ENCODE measurements at places on chromosomes 12 and 14.

DNA sequence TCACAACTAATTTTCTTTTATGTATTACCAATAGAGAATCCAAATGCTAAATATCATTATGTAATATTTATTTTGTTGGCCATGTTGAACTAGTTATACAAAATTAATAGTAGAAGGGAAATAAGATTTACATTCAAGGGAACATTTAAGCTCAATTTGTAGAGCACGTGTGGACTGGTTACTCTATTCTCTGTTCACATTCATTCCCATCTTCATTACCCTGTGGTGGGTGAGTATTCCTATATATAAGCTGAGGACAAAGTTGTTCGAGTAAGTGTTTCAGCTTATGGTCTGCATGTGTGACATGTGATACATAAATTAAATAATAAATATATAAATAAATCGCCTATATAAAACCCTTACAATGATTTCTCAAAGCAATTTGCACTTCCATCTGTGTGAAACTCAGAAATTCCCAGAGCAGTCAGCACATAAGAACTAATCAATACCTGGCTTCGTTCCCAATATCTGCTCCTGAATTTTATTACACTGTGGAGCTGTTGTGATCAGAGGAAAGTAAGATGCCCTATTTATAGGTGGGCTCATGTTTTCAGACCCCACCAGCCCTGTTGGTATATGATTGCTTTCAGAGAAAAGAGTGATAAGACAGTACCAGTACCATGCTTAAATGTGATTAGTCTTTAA is 308.2 kb upstream of the DCN start:
- DNase-seq = no peak

DNA sequence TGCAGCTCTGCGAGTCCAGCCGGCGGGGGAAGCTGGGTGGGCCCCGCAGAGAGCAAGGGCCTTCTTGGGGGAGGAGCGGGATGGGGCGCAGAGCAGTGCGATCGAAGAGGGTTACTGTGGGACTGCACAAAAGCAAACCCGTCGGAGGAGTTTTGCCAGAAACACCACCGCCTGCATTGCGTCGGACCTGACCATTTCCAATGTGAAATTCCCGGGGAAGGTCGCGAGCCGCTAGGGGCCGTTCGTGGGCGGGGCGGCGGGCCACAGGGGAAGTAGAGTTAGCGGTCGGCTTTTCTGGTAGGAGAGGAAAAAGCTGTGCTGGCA is 333 bp upstream of the KCNA1 start:
- DNase-seq = no peak

GRCh38 chr12:130506844-130507243 is 169.2 kb downstream of the PIWIL1 start:
- no peak for DNase-seq

- DNase-seq = no peak
These were observed 24.3 kb downstream of the GEMIN2 start for GRCh38 chr14:39138440-39138839.

GRCh38 chr12:122793685-122794106 is 19.3 kb downstream of the CCDC62 start:
- DNase-seq = no peak

DNA sequence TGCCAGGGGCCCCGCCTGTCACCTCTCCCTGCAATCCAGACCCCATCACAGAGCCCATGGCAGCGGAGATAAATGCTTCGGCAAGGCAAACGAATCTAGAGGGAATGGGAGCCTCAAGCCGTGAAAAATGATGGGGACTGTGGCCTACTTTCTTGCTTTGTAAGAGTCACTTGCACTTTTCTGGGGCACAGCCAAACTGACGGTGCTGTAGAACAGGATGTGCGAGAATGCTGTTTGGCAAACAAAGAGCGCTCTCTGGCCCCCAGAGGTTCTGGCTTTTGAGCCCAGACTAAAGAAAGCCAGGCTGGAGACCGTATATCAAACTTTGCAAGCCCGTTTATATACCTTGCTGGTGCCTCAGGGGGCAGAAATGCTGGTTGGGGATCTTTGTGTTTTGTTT is 108.7 kb downstream of the CACNA1C start:
- DNase-seq = no peak

DNA sequence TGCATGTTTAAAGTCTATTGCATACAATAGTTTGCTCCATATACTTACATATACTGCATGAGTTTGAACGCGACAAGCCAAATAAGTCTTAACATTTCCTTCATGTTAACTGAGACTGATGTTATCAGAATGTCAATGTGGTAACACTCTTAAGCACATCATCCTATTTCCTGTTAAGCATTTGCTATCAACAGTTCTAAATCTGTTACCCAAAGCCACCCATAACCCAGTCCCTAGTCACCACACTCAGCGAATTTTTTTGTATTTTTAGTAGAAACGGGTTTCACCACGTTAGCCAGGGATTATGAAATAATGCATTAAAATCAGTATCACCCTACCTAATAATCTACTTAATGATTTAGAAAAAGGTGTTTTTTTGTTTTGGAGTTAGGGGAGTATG is 39.4 kb downstream of the HNRNPC start:
- no peak for DNase-seq

DNA sequence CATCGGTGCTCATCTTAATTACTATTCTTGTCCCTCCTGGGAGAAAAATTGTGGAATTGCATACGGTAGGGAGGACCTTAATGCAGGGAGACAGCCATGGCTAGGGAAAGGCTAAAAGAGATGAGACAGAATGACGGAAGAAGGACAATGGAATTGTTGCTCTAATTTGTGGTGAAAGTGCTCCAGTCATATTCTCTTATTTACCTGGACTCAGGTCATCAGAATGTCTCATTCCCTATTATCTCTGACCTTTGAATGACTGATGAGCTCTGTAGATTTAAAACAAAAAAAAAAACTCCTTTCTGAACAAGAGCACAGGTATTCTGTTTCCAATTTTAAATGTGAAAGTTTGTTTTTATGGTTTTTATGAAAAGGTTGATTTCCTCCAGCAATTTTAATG is 8.6 kb upstream of the EPS8 start:
- no peak for DNase-seq
